ENCODE measurements at places on chromosomes 4 and X.

DNA sequence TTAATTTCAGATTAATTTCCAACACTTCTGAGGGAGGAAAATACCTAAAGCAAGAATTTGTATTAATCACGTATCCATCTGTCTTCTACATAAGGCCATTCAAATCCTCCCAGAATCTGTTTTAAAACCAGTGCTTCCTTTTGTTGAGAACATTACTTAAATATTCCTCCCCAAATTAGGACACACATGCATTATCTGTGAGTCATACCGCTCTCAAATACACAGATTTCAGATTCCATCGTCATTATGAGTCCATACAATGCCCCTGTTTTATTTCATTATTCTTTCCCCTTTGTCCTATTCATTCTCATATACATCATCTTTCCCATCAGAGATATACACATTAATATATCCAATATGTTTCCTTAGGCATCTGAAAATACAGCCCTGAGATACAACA lies 57.3 kb upstream of the PRSS12 start:
- no peak for DNase-seq

- DNase-seq, result peak; percentile 83
Measured at GRCh38 chr4:80202741-80203553, 5.6 kb downstream of the PRDM8 start.

DNA sequence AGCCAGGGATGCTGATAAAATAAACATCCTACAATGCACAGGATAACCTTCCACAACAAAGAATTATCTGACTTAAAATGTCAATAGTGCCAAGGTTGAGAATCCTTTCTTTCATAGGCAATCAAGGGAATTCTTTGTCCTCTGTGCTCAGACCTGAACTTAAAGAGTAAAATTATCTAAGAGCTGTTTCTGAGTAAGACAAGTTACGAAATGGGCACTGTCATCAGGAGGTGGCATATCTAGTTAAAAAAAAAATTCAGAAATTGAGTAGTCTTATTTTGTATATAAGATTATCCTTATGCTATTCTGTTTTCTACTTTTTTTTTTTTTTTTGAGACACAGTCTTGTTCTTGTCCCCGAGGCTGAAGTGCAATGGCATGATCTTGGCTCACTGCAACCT lies 3.3 kb upstream of the RAB33B start:
- no peak for DNase-seq

DNA sequence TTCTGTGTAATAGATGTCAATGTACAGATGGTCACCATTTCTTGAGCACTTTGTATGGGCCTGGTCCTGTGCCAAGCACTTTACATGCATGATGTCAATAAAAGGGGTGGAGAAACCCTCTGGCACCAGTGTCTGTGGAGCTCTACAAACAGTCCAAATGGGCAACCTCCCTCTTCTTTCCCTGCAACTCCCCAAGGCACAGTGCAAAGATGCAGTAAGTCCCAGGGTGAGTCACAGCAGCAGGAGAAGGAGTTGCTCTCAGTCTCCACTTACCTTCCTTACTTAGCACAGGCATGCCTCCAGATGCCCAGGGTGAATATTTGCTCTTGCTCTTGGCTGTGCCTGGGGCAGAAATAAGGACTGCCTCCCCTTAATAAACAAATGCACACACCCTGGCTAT lies 4.3 kb downstream of the OCIAD2 start:
- no peak for DNase-seq

DNA sequence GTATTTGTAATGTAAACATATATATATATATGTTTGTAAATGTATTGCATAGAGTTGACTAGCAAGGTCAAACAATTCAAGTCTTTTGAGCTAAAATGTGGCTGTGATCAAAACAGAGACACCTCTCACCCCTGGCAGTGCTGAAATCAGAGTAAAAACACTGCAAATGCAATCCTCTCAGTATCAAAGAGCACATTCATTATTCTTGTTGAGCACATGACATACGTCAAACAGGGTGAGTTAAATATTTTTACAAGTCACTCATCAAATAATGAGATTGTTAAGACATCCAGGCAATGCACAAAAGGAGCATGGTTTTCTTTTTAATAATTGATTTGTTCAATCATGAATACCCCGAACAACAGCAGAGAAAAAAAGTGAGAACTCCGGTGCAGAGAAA lies 114.1 kb upstream of the KCNIP4 start:
- no peak for DNase-seq

- DNase-seq, result no peak
Measured at GRCh38 chr4:108590776-108591175, 29.6 kb upstream of the RPL34 start.

DNA sequence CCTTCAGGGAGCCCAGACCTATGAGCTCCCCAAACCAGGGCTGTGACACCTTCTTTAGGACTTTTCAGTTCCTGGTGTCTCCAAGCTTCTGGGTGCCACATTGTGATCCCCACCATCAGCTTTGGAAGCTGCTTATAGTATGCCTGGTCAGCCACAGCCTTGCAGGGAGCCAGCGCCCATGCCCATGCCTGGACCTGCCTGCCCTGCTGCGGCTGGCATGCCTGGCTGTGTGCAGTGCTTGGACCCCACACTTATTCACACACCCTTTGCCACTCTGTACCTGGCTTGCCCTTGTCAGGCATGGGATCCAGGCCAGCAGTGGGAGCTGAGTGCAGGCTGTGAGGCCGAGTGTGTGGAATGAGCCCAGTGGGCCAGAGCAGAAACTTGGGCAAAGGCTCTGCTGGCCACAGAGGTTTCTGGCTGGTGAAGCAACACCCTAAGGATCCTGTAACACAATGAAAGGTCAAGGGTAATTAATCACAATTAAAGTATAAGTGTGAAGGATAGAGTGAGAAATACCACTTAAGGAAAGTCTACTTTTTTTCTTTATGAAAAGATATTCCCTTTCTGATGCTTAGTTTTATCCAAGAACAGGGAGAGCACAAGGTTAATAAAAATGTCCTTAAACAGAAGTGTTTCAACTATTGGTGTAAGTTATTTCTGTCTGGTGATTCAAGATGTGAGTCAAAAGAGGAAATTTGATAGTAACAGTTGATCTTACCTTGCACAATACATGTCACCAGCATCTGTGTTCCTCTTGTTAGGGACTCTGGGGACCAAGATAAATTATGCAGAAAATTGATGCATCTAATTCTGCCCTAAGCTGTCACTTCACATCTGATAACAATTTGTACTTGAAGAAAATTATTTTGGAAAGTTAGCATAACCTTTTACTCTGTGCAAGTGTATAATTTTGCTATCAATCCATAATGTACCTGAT lies 161.8 kb downstream of the FAM47A start:
- no peak for DNase-seq

DNA sequence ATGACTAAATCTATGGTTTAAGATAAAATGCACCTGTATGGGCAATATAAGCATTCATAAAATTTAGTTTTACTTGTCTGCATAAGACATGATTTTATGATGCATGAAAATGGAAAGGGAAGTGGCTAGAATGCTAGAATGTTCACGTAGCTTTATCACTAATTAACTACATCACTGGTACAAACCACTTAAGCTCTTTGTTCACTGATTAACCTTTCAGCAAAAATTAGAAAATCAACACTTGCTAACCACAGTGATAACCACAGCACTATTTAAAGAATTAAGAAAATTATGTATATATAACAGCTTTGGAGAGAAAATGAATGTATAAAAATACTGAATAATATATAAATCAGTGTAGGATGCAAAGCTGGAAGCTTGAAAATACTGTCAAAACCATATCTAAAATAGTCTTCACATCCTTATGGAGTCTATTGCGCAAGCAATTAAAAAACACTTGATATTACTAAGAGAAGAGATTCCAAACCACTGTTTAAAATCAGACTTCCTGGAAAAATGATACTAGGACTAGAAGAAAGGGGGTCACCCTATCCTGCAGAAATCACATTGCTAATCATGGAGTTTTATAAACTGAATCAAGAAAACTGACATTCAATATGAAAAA lies 51.9 kb downstream of the EFHC2 start:
- DNase-seq, result no peak

GRCh38 chrX:136572030-136572429 lies 40.0 kb downstream of the VGLL1 start:
- no peak for DNase-seq

GRCh38 chr4:116357758-116358157 lies 727.6 kb downstream of the TRAM1L1 start:
- DNase-seq, result no peak

DNA sequence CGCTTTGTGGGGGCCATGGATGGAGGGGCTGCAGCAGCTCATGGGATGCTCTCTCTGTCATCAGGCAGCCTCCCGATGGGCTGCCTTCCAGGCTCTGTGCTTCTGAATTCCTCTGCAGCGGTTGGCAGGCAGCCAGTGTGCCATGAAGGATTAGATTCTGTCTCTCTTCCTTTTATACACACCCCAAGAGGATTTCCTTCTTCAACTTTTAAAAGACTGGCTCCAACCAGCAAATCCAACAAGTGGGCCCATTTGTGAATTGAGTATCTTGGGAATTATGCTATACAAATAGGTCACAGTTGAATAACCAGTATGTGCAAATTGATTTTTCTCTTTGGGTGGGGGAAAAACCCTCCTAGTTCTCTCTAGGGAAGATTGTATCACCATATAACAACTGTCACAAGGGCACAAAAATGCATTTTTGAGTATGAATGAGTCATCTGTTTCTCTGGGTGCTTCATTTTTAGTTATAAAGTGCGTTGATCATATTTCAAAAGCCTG lies 96.8 kb upstream of the FAT1 start:
- no peak for DNase-seq

- DNase-seq, result peak; percentile 96
Measured at GRCh38 chrX:77910108-77910840, at the start of gene ATP7A. TSS of gene ATP7A (plus strand) at chrX:77910693. CDS start at chrX:77971642, 60,949 bp downstream.

- DNase-seq, result no peak
Measured at GRCh38 chr4:26185436-26185835, 135.4 kb upstream of the RBPJ start.

- no peak for DNase-seq
Measured at GRCh38 chr4:122785099-122785498, 41.5 kb upstream of the FGF2 start.

GRCh38 chr4:137267024-137267423 lies 265.3 kb downstream of the PCDH18 start:
- DNase-seq, result no peak

DNA sequence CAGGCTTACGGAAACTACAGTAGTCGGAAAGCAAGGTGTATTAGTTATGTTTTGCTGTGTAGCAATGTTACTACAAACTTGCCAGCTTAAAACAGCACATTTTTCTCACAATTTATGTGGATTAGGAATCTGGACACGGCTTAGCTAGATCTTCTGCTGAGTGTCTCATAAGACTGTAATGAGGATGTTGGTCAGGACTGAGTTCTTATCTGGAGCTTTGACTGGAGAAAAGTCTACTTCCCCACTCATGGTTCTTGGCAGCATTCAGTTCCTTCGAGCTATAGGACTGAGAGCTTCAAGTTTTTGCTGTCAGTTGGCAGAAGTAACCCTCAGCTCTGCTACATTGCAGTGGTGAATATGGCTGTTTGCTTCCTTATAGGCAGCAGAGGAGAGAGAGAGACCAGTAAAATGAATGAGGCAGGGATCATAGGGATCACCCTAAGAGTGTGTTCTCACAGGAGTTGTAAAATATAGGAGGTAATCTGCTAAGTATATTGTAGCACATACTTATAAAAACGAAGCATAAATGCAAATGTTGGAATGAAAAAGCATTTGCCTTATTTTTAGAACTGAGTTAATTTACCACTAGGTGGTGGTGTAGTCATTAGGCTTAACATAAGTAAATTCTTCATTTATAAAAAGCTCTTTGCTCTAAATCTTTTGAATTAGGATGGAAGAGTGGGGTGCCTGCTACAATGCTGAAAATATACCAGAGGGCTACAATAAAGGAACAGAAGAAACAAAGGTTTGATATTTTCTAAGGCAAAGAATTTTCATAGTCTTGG lies 38.6 kb downstream of the ALG13 start:
- no peak for DNase-seq

DNA sequence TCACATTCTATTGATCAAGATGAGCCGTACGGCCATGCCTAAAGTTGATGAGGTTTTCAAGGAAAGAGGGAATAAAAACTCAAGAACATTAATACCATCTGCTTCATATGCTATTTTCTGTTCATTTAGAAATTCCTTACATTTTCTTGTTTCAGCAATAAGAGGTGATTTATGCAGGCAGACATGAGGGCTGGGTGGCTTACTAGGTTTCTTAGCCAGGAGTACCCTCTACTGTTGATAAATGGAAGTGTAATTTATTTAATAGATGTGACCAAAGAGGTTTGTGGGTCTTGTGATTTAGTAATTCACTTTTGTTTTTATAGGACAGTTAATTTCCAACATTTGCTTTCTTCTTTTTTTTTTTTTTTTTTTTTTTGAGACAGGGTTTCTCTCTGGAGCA lies 6.4 kb upstream of the SMIM9 start:
- DNase-seq, result no peak

GRCh38 chr4:139728840-139729239 lies 63.2 kb downstream of the MGST2 start:
- DNase-seq, result no peak

- peak; percentile 78 for DNase-seq
Measured at GRCh38 chrX:16892504-16893362, 22.6 kb upstream of the RBBP7 start.

- DNase-seq, result no peak
Measured at GRCh38 chrX:131216828-131217227, 72.3 kb downstream of the IGSF1 start.

GRCh38 chr4:123283371-123283895 lies 113.2 kb upstream of the SPRY1 start:
- no peak for DNase-seq

GRCh38 chr4:77286906-77287305 lies 129.9 kb downstream of the CCNG2 start:
- no peak for DNase-seq

GRCh38 chr4:47359891-47360290 lies 103.6 kb downstream of the COMMD8 start:
- no peak for DNase-seq

DNA sequence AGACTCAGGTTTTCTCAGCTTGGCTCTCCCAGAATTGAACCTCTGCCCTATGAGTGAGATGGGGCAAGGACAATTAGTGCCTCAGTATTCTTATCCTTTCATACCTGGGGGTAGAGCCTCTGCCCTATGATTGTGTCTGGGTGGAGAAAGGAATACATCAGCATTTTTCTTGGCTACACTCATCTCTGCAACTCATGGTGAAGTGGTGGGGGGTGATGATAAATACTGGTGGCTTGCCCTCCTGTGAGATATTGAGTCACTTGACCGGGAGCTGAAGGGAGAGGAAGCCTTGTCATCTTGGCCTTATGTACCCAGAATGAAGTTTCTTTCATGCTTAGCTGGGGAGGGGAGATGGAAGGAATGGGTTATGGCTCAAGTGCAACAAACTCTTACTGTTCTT lies 71.3 kb upstream of the ENOX2 start:
- no peak for DNase-seq

- DNase-seq, result no peak
Measured at GRCh38 chrX:2583194-2584162, 82.7 kb upstream of the DHRSX start.

GRCh38 chrX:32026772-32027171 lies 954.9 kb upstream of the FTHL17 start:
- no peak for DNase-seq

GRCh38 chr4:38664706-38665401 lies 855 bp downstream of the KLF3 start:
- peak; percentile 78 for DNase-seq
